ENCODE measurements at places on chromosomes 6 and 20. TPM values are rescaled to one million over a fixed set of nuclear protein-coding genes. Genes with fewer than 3 reads are reported as not detected.
A peak's percentile ranks its signal among the peaks of the same experiment; 100 is the strongest.

GRCh38 chr6:147737115-147737514 lies 228.6 kb downstream of the SAMD5 start:
- H3K27me3 ChIP-seq: no peaks in the 10 kb centered on the region
- H3K4me3 ChIP-seq: no peak overlapping the region
- no peaks in the 10 kb centered on the region for H3K4me1 ChIP-seq
- DNase-seq: no peak
- H3K27ac ChIP-seq: no peak overlapping the region

- peaks cover 16% of the 10 kb centered on the region for H3K4me1 ChIP-seq
- peaks cover 22% of the 10 kb centered on the region for H3K36me3 ChIP-seq
- no peak overlapping the region for H3K27ac ChIP-seq
- no peak for DNase-seq
These were observed 66.0 kb upstream of the UTRN start for GRCh38 chr6:144219056-144219685.

GRCh38 chr20:19212469-19212815 lies at the start of gene SLC24A3:
TSS of gene SLC24A3 (plus strand) at chr20:19212642.
- H3K4me1 ChIP-seq: no peaks in the 10 kb centered on the region
- DNase-seq: no peak
- H3K36me3 ChIP-seq: no peaks in the 10 kb centered on the region
- H3K4me3 ChIP-seq: peak within 1 kb of the TSS; percentile 40
- H3K27me3 ChIP-seq: peaks cover 41% of the 10 kb centered on the region

- DNase-seq: no peak
- no peaks in the 10 kb centered on the region for H3K36me3 ChIP-seq
- H3K4me3 ChIP-seq: no peak overlapping the region
- H3K27ac ChIP-seq: no peak overlapping the region
- peaks cover 64% of the 10 kb centered on the region for H3K27me3 ChIP-seq
These were observed 155.2 kb upstream of the KCNG1 start for GRCh38 chr20:51178153-51178552.

DNA sequence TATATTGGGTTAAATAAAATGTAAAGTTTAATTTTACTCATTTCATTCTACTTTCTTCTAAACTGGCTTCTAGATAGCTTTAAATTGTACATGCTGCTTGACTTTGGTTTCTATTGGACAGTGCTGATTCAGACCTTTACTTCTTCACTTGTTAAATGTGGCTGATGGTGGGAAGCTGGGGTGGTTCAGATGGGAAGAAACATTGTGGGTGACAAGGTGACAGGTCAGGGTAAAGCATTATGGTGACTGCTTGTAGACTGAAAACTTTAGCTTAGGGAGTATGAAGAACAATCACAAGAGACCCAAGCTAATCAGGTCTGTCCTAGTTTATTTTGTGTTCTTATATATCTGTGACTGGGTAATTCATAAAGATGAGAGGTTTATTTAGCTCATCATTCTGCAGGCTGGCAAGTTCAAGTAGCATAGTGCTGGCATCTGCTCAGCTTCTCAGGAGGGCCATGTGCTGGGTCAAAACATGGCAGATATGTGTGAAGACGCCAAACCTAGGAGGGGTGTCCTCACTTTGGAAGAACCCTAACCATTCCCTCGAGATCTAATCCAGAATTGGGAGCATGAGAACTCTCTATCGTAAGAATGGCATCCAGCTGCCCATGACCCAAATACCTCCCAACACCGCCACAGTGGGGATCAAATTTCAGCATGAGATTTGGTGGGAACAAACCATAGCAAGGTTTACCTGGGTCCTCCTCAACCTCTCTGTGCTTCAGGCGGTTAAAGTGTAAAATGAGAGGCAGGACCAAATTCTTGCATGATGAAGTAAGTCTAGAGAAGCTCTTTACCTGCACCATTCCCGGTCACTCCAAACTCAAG lies 102.8 kb downstream of the FYN start:
- DNase-seq: no peak
- no peaks in the 10 kb centered on the region for H3K36me3 ChIP-seq
- H3K27me3 ChIP-seq: no peaks in the 10 kb centered on the region
- peaks cover 62% of the 10 kb centered on the region for H3K4me1 ChIP-seq

Gene HDDC2
- 22.4 TPM for total RNA-seq

Gene PKIB
- 11.8 TPM for total RNA-seq

Gene HFE
- 24.9 TPM for total RNA-seq

Gene SLC44A4
- total RNA-seq: 238 TPM
